NCI-H510A treated with DMSO at 0.1 percent for 48 hours (cell line): ENCODE measurements at places on chromosomes 6 and 20.

- no peak for DNase-seq
Observed at GRCh38 chr20:53226826-53227225, 254.7 kb downstream of the TSHZ2 start.

GRCh38 chr20:36311854-36312723, 6.0 kb downstream of the DLGAP4 start:
- DNase-seq, result no peak

DNA sequence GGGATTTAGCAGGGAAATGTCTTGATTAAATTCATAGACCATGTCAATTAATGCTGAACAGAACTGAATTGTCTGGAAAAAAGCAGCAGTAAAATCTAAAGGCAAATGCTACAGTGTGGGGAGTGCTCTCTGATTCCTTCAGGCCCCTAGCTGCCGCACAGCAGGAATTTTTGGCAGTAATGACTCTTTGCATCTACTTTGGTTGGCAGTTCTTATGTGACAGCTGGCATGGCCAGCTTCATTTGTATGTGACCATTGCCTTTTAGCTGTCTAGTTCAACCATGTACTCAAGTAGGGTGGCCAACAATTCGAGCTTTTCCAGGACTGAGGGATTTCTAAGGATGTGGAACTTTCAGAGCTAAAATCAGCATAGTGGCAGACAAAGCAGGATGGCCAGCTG, 499.1 kb upstream of the MAN1A1 start:
- DNase-seq, result no peak

DNA sequence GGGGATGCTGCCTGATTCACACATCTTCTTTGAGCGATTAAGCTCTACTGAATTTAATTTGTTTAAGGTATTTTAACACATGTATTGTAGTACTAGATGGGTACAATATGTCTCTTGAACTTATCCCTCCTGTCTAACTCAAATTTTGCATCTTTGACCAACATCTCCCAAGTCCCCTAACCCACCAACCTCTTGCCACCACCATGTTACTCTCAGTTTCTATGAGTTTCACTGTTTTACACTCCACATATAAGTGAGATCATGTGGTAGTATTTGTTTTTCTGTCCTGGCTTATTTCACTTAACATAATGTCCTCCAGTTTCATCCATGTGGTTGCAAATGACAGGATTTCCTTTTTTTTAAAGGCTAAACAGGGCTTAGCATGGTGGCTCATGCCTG, 38.7 kb upstream of the ENPP4 start:
- no peak for DNase-seq

DNA sequence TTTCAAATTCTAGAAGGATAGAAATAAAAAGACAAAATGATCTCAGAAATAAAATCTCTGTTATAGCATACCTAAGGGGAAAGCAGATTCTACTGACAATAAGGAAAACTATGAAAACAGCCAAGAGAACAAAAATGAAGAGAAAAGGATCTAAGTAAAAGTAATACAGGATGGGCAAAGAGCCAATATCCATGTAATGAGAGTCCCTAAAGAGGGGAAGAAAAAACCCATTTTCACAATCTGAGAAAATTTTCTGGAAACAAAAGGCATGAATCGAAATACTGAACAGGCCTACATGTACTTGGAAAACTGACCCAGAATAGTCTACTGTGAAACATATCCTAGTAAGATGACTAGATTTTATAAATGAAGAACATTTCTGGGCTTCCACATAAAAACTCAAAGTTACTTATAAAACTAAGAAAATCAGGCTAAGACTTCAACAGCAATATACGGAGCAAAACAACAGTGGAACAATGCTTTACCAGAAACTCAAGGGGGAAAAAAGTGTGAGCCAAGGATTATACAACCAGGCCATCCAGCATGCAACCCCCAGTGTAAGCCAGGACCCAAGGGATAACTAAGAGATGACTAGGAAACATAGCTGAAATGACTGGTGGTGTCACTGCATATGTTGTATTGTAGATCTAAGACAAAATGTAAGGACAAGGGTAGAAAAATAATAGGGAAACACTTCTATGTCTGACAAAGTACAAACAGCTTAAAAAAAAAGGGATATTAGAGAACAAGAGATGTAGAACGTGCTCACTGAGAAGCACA, 10.2 kb downstream of the NAPB start:
- no peak for DNase-seq

DNA sequence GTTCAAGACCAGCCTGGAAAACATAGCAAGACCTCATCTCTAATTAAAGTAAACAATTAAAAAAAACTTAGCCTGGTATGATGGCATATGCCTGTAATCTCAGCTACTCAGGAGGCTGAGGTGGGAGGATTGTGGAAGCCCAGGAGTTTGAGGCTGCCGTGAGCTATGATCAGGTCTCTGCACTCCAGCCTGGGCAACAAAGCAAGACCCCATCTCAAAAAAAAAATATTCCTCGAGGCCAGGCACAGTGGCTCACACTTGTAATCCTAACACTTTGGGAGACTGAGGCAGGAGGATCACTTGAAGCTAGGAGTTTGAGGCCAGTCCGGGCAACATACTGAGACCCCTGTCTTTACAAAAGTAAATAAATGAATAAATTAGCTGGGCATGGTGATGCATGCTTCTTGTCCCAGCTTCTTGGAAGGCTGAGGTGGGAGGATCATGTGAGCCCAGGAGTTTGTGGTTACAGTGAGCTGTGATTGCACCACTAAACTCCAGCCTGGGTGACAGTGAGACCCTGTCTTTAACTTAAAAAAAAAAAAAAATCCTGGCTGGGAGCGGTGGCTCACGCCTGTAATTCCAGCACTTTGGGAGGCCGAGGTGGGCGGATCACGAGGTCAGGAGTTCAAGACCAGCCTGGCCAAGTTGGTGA, 9.3 kb upstream of the C2 start:
- DNase-seq, result no peak

DNA sequence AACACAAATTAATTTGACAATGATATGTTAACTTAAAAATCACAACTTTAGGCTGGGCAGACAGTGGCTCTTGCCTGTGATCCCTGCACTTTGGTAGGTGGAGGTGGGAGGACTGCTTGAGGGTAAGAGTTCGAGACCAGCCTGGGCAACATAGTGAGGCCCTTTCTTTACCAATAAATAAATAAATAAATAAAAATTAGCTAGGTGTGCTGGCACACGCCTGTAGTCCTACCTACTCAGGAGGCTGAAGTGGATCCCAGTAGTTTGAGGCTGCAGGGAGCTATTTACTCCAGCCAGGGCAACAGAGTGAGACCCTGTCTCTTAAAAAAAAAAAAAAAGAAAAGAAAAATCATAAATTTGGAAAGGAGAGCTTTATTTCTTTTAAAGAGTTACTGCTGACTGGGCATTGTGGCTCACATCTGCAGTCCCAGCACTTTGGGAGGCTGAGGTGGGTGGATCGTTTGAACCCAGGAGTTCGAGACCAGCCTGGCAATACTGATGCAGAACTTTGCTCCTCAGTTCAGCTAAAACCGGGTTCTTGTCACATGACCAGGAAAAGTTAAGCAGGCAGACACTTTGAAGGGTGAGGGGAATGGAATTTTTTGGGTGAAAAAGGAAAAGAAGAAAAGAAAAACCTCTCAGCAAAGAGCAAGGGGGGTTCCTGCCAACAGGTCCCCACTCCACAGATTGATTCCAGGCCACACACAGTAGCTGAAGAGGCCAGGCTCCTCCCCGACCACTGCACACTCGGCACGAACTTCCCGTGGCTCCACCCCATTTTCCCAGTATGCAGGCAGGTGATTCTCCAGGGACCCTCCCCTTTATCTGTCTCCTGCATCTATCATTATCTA, 44.0 kb upstream of the DDR1 start:
- no peak for DNase-seq

- DNase-seq, result no peak
Observed at GRCh38 chr6:167933290-167933689, 64.2 kb upstream of the KIF25 start.

DNA sequence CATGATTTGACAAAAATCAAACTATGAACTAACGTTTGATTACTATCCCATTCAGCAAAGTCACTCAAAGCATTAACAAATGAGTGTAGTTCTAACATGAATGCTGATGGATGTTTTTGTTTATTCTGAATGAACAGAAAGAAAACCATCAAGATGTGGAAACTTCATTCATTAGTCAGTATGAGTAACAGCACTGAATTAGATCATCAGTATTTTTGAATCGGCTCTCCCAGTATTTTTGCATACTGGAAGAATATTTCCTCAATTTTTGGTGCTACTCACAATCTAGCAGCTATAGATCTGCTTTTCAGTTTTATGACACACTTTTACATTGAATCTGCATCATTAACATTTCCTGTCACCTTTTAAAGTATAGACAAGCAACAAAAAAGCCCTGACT, 63.8 kb upstream of the CD83 start:
- DNase-seq, result no peak

- no peak for DNase-seq
Observed at GRCh38 chr6:161954699-161955276, 680.9 kb upstream of the AGPAT4 start.

- no peak for DNase-seq
Observed at GRCh38 chr6:97653517-97653916, 370.5 kb upstream of the MMS22L start.
